Activated CD4-positive, alpha-beta T cell treated with anti-CD3 and anti-CD28 coated beads, Interleukin-10, Interleukin-2, amounts not matched to agents 100 ng/mL and 50 ng/mL, durations not matched to agents 16 hours and 8 hours (primary cell): ENCODE measurements at places on chromosomes 6 and 20.

DNA sequence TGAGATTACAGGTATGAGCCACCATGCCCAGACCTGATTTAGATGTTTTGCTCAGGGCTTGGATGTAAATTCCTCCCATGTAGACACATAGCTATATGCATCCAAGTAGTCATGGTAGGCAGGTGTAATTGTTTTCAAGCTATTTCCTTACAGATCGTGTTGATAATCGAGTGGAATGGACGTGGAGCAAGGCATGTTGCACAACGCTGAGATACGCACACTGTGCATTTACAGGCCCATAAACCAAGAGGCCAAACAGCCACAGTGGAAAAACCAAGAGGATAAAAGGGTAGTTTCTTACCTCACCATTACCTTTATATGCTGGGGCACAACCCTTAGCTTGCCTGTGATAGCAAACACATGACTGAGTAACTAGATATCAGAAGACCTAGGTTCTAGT lies 51.0 kb upstream of the ADGRF1 start:
- no peak for DNase-seq

DNA sequence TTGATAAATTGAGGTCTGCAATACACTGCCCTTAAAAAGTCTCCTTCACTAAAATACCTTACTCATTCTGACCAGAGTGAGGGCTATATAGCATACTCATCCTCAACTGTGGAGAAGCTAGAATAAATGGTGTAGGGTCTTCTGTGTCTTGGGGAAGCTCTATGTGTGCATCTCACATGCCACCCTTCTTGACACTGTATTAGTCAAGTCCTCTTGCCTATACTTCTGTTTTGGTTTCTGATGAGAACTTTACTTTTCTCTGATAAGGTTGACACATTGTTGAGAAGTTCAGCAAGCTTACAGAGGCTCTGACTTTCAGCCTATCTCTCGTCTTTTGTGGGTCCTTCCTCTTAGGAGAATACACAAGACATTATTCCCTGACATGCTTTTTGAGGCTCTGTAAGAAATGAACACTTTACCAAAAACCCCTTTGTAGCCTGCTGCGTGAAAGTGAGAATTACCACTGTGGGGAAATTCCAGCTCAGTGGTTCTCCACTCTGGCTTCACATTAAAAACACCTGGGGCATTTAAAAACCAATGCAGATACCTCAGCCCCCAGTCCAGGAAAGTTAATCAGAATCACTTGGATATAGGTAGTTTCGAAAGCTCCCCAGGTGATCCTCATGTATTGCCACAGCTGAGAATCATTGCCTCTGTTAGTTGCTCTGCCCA lies 372.1 kb upstream of the HS3ST5 start:
- no peak for DNase-seq

- no peak for DNase-seq
These were observed 62.9 kb upstream of the KCNG1 start for GRCh38 chr20:51085769-51086168.

DNA sequence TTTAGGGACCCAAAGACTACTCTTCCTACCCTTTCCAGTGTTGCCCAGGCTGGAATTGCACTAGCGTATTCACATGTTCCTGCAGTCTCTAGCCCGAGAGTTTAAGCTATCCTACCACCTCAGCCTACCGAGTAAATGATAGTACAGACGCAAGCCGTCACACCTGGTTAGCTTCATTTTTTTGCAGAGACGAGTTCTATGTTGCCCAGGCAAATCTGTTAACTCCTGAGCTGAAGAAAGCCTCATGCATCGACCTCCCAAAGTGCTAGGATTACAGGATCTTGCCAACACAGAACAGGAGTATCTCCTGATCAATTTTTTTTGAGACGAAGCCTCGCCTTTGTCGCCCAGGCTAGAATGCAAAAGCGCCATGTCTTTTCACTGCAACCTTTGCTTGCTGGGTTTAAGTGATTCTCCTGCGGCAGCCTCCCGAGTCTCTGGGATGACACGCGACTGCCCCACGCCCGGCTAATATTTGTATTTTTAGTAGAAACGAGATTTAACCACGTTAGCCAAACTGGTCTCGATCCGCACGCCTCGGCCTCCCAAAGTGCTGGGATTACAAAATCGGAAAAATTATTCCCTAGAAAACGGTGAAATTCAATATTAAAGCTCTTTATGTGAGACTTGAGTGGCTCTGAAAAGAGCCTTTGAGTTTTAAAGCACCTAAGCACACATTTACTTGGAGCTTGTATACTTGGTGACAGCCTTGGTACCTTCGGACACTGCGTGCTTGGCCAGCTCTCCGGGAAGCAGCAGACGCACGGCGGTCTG lies 128.5 kb downstream of the HFE start:
- peak; percentile 72 for DNase-seq
